CD4-positive, alpha-beta T cell treated with Interleukin-6 at 100 ng/mL for 8 hours (primary cell): ENCODE measurements at places on chromosomes 6 and 20.
A peak's percentile ranks its signal among the peaks of the same experiment; 100 is the strongest.

- DNase-seq, result no peak
Observed at GRCh38 chr6:6516666-6517458, 71.7 kb upstream of the LY86 start.

GRCh38 chr6:36788768-36789167 lies 50.5 kb downstream of the CPNE5 start:
- no peak for DNase-seq

DNA sequence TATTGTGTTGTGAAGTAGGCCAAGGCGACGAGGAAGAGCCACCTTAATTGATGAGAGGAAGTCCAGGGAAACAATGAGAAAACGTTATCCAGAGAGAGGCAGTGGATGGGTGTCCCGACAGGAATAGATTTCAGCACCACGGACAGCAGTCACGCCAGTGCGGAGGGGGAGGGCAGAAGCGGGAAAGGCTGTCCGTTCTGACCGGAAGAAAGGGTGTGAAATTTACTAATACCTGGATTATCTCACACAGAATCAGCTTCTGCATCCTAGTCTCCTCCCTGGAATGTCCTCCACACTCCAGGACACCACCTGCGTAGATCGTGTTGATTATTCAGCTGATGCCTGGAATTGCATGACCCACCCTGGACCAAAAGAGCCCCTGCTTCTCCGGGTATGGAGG lies 7.4 kb upstream of the BPIFA3 start:
- no peak for DNase-seq

DNA sequence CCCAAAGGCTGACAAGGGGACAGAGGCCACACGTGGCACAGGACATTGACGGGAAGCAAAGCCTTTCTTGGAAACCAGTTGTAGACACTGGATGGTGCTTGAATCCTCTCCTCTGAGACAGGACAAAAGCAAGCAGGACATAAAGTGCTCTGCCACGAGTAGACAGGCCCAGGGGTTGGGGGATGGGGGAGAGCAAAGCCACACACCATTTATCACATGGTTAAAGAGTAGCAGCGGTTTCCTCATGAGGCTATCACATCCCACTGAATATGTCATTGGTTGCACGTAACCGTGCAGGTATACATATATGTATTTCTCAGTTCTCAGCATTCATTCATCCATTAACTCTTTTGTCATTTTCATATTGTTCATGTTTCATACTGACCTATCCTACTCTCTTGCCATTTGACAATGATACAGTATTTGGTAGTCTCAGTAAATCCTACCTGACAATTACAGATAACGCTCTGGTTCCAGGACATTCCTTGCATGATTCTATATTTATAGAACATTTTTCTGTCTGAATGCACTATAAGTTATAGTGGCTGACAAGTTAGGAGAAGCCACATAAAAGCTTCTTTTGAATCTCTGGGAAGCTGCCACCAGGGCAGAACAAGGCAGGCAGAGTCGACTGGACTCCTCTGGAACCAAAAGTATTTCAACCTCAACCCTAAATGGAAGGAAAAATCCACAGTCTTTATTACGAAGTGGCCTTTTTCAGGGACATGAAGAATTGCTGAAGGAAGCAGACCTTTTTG lies 23.5 kb downstream of the METTL24 start:
- no peak for DNase-seq

DNA sequence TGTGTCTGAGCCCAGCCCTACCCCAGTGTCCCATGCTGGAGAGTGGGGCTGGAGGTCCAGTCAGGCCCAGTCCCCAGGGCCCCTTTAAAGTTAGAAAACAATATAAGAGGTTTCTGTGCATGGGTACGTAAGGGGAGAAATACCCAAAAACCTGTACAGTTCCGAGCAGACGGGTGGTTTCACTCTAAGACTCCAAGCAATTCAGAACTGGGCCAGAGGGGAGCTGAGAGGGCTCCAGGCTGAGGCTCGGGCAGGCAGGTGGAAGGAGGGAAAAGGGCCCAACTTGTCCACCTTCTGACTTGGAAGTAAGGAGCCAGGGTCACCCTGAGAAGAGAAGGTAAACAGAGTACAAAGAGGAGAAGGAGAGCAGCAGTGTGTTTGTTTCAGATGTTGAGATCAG lies 296.0 kb downstream of the CDH4 start:
- no peak for DNase-seq

DNA sequence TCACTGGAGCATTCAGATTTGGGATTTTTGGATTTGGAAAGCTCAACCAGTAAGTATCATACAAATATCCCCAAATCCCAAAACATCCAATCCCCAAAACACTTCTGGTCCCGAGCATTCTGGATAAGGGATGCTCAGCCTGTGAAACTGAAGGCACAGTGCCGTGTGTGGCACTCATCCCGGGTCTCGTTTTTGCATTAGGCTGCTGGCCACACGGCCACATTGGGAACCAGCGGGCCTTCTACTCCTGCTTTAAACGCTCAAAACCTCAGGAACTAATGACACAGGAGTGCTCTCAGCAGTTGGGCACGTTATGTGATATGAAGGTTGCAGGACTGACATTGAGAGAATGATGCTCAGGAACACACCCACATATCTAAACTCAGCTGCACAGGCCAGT lies 35.6 kb downstream of the PSMG4 start:
- no peak for DNase-seq

- no peak for DNase-seq
Observed at GRCh38 chr6:168155821-168156741, 77.1 kb upstream of the FRMD1 start.

- DNase-seq, result no peak
Observed at GRCh38 chr6:68726337-68726736, 91.3 kb downstream of the ADGRB3 start.

DNA sequence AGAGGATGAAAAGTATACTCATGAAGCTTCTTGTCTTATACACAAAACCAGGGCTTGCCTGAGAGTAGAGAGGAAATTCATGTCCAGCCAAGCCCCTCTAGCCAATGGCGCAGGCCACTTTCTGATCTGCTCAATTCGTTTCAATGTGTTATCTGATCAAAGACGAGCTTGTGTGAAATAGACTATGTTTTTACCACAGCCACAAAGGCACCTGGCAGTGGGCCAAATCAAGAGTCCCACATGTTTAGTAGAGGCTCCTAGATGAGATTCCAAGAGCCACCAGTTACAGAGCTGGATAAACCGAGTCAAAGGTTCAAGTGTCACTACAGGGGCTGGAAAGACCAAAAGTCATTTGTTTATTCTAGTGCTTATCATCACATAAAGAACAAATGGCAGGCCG lies 34.9 kb downstream of the GPLD1 start:
- no peak for DNase-seq

- peak; percentile 64 for DNase-seq
Observed at GRCh38 chr20:17680836-17681725, 961 bp downstream of the RRBP1 start.
